ENCODE measurements at places on chromosomes 16 and 17.

- DNase-seq, result no peak
Observed at GRCh38 chr16:11342021-11342855, 3.0 kb upstream of the RMI2 start.

- DNase-seq, result no peak
Observed at GRCh38 chr16:84948851-84949610, 62.3 kb downstream of the ZDHHC7 start.

DNA sequence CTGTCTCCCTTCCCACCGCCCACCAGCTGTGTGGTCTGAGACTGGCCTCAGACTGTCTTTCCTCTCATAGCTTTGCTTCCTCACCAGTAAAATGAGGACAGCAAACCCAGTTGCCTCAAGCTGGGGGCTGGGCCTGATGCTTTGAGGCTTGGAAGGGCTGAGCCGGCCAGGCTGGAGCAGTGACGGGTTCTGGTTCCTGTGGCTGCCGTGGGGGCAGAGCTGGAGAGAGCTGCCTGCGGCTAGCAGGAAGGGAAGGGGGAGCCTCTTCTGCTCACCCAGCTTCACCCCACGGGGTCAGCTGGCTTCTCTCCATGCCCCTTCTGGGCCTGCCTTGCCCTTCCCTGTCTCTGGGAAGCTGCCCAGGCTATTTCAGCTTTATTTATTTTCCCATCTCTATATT lies 23.7 kb downstream of the LASP1 start:
- no peak for DNase-seq

GRCh38 chr16:82460766-82461165 lies 166.0 kb upstream of the CDH13 start:
- no peak for DNase-seq

DNA sequence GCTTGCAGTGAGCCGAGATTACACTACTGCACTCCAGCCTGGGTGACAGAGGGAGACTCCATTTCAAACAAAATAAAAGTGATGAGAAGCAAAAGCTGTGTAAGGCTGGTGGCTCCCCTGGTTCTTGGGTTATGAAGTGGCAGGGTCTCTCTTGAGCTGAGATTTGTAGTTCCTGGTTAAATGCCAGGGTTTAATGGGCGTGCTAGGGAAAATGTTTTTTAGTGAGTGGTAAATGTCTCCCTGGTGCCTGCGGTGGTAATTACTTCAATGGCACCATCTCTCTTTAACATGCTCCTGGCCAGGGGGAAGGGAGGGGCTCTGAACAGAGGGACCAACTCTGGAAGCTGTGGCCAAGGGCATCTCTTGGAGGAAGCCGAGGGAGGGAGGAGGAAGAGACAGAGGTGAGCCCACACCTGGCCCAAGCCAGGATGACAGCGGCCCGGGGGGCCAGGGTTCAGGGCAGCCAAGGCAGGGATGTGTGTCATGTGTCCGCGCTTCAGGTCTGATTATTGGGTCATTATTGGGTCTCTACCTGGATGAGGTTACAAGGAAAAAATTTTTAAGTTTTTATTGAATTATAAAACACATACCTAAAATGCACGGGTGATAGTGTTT lies 17.8 kb upstream of the RPL38 start:
- DNase-seq, result no peak

Measured in neuronal stem cell (in vitro differentiated cells).